Renal cortex interstitium (tissue), 15 donors: ENCODE measurements at places on chromosomes 13 and 19. TPM values are rescaled to one million over a fixed set of nuclear protein-coding genes. Genes with fewer than 3 reads are reported as not detected.

GRCh38 chr19:39692166-39692565, 12.1 kb upstream of the LGALS14 start:
- DNase-seq = no peak

- DNase-seq = no peak
Observed at GRCh38 chr19:44050740-44051649, 841 bp upstream of the ZNF223 start.

GRCh38 chr13:28581451-28581850, 77.5 kb upstream of the POMP start:
- DNase-seq = no peak

- DNase-seq = no peak
Observed at GRCh38 chr13:97274829-97275649, 52.9 kb downstream of the MBNL2 start.

Gene TMEM190
- not detected for polyA plus RNA-seq

DNA sequence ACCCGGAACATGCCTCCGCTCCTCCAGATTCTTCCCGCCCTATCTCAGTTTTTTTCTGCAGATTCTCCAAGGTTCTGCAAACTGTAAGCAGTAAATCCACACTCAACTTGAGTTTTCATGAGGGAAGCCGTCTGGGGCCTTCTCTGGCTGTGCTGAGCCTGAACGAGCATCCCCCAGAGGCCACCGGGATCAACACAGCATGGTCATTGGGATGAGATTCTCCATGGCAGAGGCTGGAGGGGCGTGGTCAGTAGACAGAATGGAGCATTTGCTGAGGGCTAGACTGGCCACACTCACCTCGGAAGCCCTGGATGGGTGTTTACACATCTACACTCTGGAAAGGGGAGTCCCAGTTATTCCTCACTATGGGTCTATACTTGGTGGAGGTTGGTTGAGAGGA, 2.3 kb upstream of the LILRA4 start:
- no peak for DNase-seq

Gene GPC5
- 4.4 TPM for polyA plus RNA-seq
